Glutamatergic neuron (in vitro differentiated cells): ENCODE measurements at places on chromosomes 5 and 9. TPM values are rescaled to one million over a fixed set of nuclear protein-coding genes. Genes with fewer than 3 reads are reported as not detected.

The S1PR3 gene
- total RNA-seq: 2.9 TPM

The ASPN gene
- total RNA-seq: not detected

The CCL27 gene
- 1.7 TPM for total RNA-seq

The BICD2 gene
- total RNA-seq: 43.7 TPM

The MARCOL gene
- not detected for total RNA-seq

The FBXO38 gene
- total RNA-seq: 132 TPM

The GHR gene
- not detected for total RNA-seq
